ENCODE measurements at places on chromosomes 11 and 22.

- DNase-seq = no peak
These were observed 1.2 kb downstream of the SIK3 start for GRCh38 chr11:117097014-117097388.

DNA sequence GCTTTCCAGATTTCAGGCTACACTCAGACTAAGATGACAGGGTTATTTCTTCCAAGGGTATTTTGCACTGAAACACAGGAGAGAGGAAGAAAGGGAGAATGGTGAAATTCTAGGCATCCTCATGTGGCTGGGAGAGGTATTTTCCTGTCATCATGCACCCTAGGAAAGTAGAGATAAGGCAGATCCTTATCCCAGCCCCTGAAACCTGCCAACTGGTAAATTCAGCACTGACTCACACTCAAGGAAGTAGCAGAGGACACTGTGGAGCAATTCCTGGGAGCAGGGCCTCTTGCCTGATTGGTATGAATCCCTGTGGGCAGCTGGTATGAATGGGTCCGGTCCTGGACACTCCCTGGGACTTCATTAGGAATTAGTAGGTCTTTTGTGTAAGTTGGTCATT, 37.6 kb upstream of the SLC5A1 start:
- DNase-seq = no peak

GRCh38 chr11:64246871-64247728, at the start of gene PPP1R14B:
PPP1R14B (minus strand) TSS chr11:64246943; CDS start chr11:64246673, 270 bp downstream.
- DNase-seq = peak; percentile 91

DNA sequence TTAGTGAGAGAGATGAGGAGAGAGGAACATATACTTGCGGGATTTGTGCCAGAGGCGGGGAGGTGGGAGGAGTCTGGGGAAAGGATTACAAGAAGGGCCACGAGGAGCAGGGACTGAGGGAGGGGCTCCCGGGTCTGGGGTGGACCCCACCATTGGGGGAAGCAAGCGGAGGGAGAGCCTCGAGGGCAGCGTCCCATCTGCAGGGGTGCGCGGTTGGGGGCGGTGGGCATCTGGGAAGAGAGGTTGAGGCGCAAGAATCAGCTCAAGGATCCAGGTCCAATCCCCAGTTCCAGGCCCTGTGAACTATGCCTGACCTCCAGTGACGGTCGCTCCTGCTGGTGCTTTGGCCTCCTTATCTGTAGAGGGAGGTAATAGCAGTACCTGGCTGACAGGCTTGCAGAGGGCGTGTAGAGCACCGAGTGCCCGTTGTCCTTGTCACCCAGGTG, 38.0 kb downstream of the ADAMTS15 start:
- no peak for DNase-seq

DNA sequence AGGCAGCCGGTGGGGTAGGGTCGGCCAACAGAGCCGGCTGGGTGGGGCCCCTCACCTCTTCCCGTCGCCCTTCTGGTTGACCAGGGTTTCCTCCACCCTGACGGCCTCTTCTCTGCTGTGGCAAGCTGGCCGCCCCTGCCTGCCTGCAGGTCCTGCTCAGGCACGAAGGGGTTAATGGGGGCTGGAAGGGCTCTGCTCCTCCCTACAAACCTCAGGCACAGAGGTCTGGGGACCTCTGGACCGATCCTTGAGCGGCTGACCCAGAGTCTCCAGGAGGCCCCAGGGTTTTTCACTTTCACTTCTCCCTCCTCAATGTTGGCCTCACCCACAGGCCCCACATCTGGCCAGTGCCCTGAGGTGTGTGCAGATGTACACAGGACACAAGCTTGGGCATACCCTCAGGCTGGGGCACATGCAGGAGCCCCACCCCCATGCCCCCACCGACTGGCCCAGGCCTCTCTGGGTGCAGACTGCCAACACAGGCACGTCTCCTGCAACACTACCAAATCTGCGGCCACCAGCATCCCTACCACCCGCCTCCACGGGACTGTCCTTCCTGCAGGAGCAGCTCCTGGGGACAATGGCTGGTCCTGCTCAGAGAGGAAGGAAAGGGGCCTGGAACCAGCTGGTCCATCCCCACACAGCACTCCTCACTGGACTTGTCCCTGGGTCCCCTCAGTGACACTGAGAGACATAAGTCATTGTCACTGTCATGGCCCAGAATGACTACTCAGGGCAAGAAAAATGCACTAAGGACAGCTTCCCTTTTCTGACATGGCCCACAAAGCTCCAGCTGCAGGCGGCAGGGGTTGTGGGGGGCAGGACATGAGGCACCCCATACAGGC, 3.2 kb upstream of the TBX1 start:
- DNase-seq = no peak

DNA sequence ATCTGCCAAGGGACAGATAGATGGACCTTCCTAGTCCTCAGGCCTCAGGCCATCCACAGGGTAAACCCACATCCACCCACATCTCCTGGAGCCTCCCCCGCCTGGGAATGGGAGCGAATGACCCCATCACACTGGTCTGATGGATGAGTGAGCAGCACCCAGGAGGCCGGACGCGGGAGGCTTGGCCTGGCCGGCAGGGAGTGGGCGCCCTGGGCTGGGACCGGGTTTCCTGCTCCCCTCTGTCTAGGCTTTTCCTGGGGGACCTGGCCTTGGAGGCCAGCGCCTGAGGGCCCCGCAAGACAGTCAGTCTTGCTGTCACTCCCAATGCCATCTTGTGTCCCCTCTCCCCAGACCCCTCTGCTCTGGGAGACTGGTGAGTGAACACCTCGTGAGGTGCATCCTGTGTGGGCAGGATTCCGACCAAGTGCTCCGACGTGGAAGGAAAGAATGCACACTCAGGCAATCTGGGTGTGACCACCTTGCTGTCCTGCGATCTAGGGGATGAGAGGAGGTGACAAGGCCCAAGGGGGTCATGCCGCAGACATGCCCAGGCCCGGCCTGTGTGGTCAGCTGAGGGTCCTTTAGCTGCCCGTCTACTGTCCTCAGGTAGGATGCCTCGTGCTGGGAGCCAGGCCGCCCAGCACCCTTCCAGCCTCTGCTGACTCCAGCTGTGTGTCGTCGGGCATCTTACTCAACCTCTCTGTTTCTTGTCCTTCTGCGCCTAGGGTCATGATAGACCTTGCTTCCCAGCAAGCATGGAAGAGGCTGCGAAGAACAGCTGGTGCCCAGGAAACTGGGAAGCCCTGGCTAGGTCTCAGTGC, 26.5 kb upstream of the WNT7B start:
- no peak for DNase-seq

DNA sequence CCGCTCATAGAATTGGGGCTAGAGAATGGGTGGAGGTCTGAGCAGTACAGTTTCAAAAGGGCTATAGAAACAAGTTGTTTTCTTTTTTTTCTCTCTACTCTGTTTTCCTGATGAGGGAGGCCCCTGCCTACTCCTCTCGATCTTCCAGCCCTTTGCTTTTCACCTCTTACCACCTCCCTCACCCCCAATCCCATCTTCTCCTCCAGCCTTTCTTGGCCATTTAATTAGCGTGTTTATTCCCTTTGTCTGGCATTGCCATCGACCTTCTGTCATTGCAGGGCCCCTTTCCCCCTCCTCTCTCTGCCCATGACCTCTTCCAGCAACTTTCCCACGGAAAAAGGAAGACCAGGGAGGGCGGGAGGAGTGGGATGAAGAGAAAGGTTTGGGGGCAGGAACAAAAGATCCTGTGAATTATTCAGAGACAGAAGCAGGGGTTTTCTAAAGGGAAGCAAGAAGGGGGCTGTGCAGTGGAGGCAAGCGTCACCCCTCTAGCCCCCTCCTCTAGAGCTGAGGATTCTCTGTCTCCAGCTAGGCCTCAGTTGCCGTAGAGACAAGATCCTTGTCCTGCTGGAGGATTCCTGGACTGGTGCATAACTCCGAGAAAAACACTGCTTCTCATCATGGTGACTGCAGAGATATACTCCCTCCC, 12.9 kb downstream of the DTX4 start:
- DNase-seq = no peak

DNA sequence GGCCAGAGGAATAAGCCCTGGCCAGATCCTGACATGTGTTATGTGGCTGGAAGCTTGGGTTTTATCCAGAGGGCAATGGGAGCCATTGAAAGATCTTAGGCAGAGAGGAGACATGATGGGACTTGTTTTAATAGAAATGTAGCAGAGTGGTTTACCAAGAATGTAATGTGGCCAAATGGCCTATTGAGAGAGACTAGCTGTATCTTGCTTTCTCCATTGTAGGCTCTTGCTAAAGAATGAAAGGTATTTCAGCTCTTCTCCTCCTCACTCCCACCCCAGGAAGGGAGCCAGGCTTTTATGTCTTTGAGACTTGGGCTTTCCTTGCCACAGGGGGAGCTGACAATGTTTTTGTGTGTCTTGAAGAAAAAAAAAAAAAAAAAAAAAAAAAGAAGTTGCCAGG, 82.3 kb downstream of the TRIM29 start:
- DNase-seq = no peak

- DNase-seq = no peak
These were observed 8.0 kb downstream of the TTC17 start for GRCh38 chr11:43366677-43367076.

- DNase-seq = no peak
These were observed 412.1 kb downstream of the METTL15 start for GRCh38 chr11:28520291-28520690.

GRCh38 chr22:44887941-44888366, 121.9 kb downstream of the PHF21B start:
- no peak for DNase-seq

GRCh38 chr11:63683133-63683991, 2.1 kb downstream of the RTN3 start:
- DNase-seq = no peak

GRCh38 chr11:120752668-120753067, 241.1 kb downstream of the GRIK4 start:
- no peak for DNase-seq

GRCh38 chr11:33311680-33312079, 54.5 kb downstream of the HIPK3 start:
- no peak for DNase-seq

DNA sequence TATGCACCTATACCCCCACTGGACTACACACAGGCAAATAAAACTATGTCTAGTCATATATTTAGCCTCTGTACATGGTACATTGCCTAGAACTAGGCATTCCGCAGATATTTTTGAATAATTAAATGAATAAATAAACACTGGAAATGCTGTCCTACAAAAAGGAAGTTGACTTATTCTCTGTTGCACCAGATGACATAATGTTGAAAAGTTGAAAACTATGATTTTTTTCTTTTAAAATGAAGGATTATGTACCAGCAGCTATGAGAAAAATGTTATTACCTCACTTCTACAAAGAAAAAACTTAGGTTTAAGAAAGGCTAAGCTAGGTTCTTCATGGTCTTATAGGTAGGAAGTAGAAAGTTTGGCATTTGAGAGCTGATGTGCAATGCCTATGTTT, 856.6 kb downstream of the METTL15 start:
- no peak for DNase-seq

- no peak for DNase-seq
These were observed 52.0 kb downstream of the CASP12 start for GRCh38 chr11:104846216-104846615.

- no peak for DNase-seq
These were observed 622.5 kb downstream of the TBC1D22A start for GRCh38 chr22:47384977-47385376.

GRCh38 chr11:33868647-33869461, 23.0 kb downstream of the LMO2 start:
- DNase-seq = peak; percentile 33
